ENCODE measurements at places on chromosomes 5 and 9.

DNA sequence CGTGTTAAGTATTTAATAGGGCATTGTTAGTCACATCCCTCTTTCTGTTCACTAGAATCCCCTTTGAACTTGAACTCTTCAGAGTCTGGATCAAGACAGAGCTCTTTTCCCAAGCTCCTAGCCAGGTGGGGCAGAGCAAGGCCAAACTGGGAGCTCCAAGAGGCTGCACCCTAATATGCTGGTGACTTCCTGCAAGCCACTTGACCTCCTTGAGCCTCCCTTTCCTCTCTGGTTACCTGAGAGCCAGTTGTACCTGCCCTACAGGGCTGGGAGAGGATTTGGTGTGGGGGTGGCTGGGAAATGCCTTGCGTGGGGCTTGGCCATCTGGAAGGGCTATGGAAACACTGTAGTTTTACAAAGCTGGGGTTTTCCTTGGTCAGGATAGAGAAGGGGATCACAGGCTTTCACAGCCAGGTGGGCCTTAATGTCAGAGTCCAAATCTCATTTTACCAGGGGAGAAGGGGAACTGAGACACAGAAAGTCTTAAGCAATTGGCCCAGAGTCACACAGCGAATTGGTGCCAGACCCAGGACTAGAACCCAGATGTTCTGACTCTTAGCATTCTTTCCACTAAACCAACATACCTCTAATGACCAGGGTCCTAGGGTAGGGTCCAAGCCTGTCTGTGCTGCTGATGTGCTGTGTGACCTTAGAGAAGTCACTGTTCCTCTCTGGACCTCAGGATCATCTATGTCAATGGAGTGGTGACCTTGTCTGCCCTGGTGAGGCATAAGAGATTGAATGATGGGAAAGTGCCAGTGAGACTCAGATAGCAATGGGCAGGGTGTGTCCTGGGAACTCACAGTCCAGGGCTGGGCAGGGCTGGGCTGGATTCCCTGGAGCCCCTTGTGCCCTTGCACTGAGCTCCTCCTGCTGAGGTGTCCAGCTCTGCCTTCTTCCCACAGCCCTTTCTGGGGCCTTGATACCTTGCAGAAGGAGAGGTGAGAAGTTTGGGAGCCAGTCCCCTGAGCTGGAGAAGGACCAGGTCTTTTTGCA lies 35.8 kb downstream of the GSN start:
- no peak for DNase-seq

- no peak for DNase-seq
Measured at GRCh38 chr5:134437340-134437846, 25.7 kb upstream of the CDKN2AIPNL start.

DNA sequence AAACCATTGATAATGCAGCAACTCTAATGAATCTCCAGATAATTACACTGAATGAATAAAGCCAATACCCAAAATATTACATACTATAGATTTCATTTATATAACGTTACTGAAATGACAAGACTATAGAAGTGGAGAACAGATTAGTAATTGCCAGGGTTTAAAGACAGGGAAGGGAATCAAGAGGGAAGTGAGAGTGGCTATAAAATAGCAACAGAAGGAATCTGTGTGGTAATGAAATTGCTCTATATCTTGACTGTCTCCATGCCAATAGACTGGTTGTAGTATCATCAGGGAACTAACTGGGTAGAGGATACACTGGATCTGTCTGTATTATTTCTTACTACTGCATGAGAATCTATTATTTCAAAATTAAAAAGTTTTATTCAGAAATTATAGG lies 396.5 kb upstream of the RPS23 start:
- no peak for DNase-seq

DNA sequence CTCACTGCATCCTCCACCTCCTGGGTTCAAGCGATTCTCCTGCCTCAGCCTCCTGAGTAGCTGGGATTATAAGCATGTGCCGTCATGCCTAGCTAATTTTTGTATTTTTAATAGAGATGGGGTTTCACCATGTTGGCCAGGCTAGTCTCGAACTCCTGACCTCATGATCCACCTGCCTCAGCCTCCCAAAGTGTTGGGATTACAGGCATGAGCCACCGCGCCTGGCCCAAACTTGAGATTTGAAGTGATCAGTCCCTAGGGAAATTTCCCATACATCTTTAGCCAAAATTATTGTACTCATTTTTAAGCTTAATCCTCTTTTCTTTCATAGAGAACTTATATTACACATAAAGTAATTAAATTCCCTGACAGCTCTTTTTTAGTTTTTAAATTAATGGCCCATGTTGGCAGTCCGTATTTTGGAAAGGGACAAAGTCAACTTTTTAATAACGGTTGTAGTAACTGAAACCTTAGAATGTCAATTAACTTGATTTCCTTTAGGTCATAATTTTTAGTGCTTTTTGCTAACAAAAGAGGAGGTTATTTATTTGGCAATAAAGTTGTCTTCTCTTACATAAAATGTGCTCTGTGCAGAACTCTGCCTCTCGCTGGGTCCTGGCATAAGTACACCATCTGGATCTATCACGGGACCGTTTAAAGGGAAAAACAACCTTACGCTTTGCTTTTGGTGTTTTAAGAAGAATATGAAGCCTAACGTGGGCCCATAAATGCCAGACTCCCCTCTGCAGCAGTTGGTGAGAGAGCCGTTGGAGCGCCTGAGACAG lies 142.3 kb upstream of the OTULINL start:
- no peak for DNase-seq

GRCh38 chr5:54793468-54794134 lies 191.8 kb downstream of the ESM1 start:
- DNase-seq = peak; percentile 69

DNA sequence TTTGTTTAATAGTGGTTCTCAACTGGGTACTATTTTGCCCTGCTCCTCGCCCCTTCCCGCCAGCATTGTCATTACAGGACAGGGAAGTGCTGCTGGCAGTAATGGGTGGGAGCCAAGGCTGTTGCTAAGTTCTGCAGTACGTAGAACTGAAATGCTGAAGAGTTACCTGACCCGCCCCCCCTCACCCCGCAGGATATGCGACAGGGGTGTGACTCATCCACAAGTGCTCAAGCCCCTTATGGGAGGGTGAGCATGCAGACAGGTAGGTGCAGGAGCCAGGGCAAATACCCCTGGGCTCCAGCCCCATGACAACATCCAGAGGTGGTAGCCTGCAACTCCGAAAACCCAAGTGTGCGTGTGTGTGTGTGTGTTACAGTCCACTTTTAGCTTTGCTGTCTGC lies 35.7 kb downstream of the LRRC70 start:
- DNase-seq = no peak

DNA sequence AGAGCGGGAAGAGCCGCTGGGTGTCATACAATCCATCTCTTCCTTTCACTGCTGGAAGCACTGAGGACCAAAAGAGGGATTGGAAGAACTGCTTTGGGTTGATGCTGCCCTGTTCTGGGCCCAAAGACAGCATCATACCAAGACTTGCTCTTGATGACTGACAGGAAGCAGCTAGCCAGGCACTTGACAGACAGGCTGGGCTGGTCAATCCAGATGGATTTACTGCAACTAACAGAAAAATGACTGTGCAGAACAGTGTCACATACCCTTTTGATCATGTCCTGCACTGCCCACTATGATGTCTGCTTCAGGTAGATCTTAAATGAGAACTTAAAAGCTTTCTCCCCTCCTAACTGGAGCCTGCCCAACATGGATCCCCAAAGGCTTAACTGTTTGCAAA lies 157.6 kb downstream of the CRB2 start:
- no peak for DNase-seq

- no peak for DNase-seq
Measured at GRCh38 chr5:67409126-67409777, 212.7 kb upstream of the CD180 start.

DNA sequence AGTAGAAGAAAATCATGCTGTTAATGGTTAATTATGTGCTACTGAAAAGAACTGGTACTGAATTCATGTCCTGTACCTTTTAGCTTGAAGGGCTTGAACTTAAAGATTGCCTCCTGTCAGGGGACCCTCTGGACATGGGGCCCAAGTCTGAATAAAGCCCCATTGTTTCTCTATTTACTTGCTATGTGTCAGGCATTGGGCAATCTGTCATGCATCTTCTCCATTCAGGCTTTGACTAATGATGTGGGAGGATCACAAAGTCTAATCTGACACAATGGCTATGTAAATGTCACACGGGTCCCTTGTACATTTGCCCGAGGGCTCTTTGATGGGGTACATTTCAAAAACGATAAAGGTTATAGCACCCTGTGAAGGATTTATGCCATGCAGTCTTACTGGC lies 64.0 kb upstream of the TUSC1 start:
- DNase-seq = no peak

- no peak for DNase-seq
Measured at GRCh38 chr9:108224716-108225115, 631.1 kb downstream of the ACTL7B start.

- no peak for DNase-seq
Measured at GRCh38 chr5:170603109-170603508, 99.3 kb downstream of the KCNIP1 start.

- no peak for DNase-seq
Measured at GRCh38 chr5:82734347-82734746, 342.8 kb downstream of the TMEM167A start.

- DNase-seq = no peak
Measured at GRCh38 chr5:100842080-100842479, 61.0 kb downstream of the ST8SIA4 start.

DNA sequence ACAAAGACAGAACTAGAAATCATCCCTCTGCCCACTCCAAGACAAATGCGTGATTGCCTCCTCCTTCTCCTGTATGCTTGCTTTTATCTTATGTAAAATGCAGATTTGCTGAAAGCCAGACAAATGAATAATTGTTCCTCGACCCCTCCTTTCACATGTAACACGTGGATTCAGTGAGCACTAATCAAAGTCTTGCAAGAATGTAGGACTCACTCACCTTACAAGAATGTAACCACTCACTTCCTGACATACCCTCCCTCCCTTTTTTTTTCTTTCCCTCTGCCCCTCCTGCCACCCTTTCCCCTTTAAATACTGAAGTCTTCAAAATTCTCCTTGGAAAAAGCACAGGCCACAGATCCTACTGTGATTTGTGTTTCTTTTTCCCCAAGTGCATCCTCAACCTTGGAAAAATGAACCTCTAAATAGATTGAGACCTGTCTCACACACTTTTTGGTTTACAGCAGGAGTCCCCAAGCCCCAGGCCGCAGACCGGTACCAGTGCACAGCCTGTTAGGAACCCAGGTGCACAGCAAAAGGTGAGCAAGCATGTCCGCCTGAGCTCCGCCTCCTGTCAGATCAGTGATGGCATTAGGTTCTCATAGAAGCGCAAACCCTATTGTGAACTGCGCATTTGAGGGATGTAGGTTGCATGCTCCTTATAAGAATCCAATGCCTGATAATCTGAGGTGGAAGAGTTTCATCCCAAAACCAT lies 29.4 kb upstream of the HSD17B3 start:
- no peak for DNase-seq

- no peak for DNase-seq
Measured at GRCh38 chr5:150279330-150280020, 10.1 kb downstream of the CAMK2A start.

DNA sequence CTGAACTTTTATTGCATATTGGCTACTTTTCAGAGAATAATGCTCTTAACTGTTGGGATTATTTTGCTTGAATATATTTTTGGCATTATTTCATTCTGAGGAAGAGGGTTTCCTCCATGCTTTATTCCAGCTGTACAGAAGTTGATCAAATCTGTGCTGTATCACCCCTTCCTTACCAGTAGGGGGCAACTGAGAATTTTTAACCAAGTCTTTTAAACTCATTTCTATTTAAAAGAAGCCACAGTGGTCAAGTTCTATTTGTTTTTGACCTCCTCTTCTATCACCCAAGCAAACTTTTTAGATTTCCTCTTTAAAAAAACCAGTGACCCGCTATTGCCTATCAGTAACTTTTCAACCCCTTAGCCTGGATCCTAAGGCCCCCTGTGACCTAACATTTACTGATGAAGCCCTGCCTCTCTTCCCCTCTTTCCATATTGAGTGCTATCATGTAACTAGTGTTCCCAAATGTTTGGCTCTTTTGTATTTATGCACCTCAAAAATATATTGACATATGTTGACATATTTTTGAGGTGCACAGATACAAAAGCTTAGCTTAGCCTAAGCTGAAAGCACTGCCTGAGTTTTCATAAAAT lies 80.6 kb downstream of the FBXO4 start:
- DNase-seq = no peak

GRCh38 chr9:20242510-20243189 lies 379.6 kb downstream of the MLLT3 start:
- DNase-seq = no peak

DNA sequence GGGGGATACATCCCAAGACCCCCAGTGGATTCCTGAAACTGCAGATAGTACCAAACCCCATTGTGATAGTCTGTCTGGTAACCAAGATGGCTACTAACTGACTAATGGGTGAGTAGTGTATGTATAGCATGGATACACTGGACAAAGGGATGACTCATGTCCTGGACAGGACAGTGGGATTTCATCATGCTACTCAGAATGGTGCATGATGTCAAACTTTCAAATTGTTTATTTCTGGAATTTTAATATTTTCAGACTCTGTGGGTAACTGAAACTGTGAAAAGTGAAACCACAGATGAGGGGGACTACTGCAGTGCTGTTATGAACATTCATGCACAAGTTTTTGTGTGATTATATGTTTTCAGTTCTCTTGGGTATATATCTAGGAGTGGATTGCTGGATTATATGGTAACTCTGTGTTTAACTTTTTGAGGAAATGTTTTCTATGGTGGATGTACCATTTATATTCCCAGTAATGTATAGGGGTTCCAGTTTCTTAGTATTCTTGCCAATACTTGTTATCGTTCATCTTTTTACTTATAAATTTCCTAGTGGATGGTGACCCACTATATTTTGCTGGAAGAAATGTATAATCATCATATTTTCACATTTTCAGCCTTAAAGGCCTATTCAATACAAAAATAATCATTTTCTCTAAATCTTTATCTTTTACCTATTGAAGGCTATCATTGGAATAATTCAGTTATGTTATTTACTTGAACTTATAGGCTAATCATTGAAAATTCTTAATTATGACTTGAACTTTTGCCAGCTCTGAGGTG lies 140.9 kb downstream of the NR3C1 start:
- no peak for DNase-seq

GRCh38 chr5:112109331-112110007 lies 309.6 kb downstream of the EPB41L4A start:
- DNase-seq = no peak

DNA sequence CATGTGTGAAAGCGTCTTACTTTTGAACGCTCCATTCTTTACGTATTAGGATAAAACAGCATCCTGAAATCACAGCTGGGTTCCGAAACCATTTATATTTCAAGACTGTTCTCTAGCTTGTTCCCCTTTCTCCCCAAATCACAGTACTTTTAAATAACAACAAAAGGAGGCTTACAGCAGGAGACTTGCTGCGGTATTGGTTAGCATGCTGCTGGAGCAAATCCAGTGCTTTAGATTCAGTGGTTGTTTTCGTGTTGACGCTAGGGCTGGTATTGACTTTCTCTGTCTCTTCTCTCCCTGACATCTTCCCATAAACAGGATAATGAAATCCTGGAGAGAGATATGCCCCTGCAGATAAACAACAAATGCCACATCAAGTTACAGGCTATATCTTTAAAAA lies 103.1 kb downstream of the ZNF608 start:
- DNase-seq = no peak
